ENCODE measurements at places on chromosomes 2 and 18. TPM values are rescaled to one million over a fixed set of nuclear protein-coding genes. Genes with fewer than 3 reads are reported as not detected.

GRCh38 chr2:86143926-86144685 is 38.1 kb downstream of the PTCD3 start:
- no peak for DNase-seq

Gene MERTK
- total RNA-seq, result 6.7 TPM

GRCh38 chr18:25832001-25832604 is 258.3 kb downstream of the SS18 start:
- DNase-seq, result peak; percentile 81

GRCh38 chr2:151261977-151262291 is 271 bp upstream of the RBM43 start:
- no peak for DNase-seq

GRCh38 chr18:44826418-44827259 is 146.0 kb downstream of the SETBP1 start:
- peak; percentile 67 for DNase-seq

Gene ALKAL2
- 0.43 TPM for total RNA-seq

Gene COL5A2
- 215 TPM for total RNA-seq

DNA sequence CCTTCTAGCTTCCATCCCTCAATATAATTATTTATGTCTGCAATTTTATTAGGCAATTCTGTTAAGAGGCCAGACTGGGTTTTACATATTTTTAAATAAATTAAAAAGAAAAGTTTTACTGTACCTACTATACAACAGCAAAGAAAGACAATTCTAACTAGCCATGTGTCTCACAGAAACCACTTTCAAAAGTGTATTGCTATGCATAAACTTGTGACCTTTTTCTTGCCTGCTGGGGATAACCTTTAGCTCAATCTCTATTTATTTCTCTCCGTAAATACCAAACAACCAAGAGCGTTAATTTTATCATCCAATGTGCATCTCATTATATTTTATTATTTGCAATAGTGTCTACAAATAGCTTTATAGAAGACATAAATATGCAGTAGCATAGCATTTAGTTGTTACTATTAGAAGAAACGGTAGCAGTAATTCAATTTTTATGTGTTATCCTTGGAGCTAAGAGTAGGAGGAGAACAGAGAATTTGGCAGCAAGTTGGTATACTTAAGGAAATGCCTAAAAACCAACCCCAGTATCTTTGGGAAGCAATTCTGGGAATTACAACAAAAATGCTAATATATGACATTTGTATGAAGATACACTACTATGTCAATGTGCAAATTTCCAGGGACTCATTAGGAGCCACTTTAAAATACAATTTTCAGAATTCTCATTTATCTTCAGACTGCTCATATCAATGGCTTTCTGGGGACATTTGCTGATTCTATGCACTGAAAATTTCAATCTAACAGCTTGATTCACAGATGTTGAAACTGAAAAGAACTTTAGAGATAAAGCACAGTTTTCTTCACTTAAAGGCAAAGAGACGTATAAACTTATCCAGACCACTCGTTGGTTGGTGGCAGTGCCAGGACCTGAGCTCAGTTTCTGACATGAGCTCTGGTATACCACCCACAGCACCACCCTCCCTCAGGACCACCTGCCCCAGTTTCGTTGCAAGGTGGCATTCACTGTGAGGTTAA is 23.0 kb upstream of the RTN4 start:
- DNase-seq, result no peak

DNA sequence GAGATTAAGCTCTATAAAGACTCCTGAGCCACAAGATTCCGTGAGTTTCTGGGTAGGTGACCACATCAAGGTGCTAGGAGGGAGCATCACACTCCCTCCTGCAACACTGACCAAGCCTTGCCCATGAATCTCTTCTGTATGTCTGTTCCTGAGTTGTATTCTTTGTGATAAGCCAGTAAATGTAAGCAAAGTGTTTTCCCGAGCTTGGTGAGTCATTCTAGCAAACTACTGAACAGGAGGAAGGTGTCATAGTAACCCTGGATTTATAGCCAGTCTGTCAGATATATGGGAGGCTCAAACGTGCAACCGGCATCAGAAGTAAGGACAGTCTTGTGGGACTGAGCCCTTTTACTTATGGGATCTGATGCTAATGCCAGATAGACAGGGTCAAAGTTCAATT is 346.1 kb upstream of the KYNU start:
- DNase-seq, result no peak

GRCh38 chr2:2243666-2244065 is 87.4 kb downstream of the MYT1L start:
- no peak for DNase-seq

Gene KIAA1328
- total RNA-seq, result 5.5 TPM

Gene GREB1
- 0.38 TPM for total RNA-seq

- peak; percentile 74 for DNase-seq
Measured at GRCh38 chr2:174051741-174052583, 86.8 kb upstream of the SP3 start.

Gene CIB4
- total RNA-seq, result not detected

GRCh38 chr2:190469771-190470170 is 61.6 kb downstream of the MFSD6 start:
- no peak for DNase-seq

DNA sequence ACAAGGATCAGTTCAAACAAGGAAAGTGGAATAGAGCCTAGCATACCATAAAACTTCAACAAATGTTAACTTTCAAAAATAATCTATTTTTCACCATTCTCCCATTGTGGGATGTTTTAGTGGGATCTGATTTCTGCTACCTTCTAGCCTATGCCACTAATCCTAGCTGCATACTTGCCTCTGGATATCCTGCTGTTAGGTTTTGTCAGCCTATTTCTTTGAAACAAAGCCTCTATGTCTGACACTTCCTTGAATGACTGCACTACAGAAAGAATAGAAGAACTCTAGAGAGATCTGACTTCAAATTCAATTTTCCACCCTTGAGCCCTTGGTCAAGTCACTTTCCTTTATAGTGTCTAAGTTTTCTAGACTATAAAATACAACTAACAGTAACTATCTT is 291.5 kb downstream of the PTH2R start:
- DNase-seq, result no peak

DNA sequence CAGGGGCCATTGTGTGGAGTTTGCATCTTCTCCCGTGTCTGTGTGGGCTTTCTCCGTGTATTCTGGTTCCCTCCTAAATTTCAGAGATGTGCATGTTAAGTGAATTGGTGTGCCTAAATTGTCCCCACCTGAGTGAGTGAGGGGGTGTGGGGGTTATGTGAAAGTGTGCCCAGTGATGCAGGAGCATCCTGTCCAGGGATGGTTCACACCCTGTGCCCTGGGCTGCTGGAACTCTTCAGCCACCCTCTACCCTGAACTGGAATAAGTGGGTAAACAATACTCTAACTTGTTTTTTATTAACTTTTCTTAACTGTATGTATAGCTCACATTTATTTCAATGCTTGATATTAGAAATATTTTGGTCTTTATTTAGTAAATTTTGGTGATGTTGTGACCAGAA is 56.0 kb downstream of the UBE2E3 start:
- no peak for DNase-seq

DNA sequence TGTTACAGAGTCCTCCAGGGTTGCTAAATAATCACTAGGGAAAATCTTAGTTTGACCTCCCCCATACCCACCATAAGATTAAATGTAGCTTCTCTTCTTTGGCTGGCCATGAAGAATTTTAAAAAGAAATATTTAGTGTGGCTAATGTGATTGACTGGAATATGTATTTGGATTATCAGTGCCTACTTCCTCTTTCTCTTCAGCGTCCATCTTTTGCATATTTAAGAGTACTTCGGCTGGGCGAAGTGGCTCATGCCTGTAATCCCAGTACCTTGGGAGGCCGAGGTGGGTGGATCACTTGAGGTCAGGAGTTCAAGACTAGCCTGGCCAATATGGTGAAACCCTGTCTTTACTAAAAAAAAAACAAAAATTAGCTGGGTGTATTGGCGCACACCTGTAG is 28.8 kb downstream of the ADAM23 start:
- DNase-seq, result no peak

DNA sequence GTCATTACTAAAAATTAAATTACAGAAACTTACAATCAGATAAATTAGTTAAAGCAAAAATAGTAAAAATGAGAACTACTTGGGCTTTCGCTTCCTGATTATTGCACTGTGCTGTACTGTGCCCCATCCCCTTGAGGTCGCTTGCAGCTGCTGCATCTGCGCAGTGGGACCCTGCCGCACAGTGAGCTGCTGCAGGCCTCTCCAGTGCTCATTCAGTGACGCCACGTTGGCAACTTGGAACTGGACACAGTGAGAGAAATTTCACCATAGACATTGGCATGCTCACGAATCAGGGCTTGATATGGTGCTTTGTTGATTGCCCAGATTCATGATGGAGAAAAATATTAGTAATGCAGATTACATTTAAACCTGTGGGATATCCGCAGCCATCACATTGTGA is 290.8 kb upstream of the MYT1L start:
- DNase-seq, result no peak

GRCh38 chr2:240060977-240061591 is 7.8 kb upstream of the OR6B3 start:
- DNase-seq, result peak; percentile 41

Gene DOK6
- total RNA-seq, result 0.47 TPM

- DNase-seq, result no peak
Measured at GRCh38 chr2:197097578-197098366, 171.3 kb upstream of the PGAP1 start.

Gene SLC9A4
- 0.04 TPM for total RNA-seq

GRCh38 chr2:63784461-63784860 is 57.2 kb upstream of the UGP2 start:
- DNase-seq, result no peak

Gene MTCL1
- 9.8 TPM for total RNA-seq

DNA sequence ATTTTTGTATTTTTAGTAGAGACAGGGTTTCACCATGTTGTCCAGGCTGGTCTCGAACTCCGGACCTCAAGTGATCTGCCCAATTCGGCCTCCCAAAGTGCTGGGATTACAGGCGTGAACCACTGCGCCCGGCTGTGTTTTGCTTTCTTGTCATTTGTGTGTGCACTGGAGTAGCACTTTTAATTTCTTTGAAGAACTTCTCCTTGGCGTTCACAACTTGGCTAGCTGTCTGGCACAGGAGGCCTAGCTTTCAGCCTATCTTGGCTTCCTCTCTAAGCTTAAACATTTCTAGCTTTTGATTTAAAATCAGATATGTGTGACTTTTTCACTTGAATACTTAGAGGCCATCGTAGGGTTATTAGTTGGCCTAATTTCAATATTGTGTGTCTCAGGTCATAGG is 93.0 kb downstream of the COMMD1 start:
- no peak for DNase-seq

- DNase-seq, result no peak
Measured at GRCh38 chr18:36734596-36734995, 94.2 kb downstream of the TPGS2 start.

DNA sequence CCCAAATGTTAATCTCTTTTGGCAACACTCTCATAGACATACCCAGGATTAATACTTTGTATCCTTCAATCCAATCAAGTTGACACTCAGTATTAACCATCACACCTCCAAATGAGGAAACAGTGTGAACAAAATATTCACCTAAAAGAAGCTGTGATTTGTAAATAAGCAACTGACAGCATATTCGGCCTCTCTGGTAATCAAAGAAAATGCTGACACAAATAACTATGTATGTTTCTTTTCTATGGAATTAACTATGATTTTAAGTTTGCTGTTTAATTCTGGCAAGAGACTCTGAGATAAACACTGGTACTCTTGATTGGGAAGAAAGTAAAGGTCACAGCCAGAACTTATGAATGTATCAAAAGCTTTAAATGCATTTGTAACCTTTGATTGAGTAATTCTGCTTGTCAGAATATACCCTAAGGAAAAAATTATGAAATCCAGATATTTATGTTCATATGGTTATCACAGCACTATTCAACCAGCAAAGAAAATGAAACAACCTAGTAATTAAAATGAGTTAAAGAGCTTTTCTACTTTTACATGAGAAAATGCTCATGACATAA is 3.6 kb upstream of the GYPC start:
- no peak for DNase-seq

DNA sequence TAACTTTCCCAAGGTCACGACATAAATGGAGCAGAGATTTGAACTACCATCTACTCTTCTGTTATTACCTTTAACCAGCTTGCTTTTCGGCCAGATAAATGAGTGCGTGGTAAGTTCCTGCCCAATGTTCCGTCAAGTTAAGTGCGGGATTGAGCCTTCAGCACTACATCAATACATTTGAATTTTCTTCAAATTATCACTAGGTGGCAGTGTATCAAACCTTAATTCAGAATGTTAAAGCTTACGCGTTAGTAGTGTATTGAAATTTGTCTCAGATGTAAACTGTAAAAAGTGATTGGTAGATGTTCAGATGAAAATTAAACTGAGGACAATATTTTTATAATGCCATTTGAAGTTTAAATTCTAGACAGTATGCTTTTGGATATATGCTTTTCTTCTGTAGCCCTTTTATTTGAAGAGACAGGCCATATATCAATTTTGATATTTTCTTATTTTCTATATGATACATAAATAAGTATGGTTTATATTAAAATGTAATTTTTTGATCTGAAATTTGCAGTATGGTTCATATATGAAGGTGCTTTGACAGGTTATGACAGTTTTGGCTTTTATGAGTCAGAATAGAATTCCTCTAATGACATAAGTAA is 681.3 kb downstream of the ADCYAP1 start:
- peak; percentile 57 for DNase-seq

Data from SJCRH30 (cell line).